Fibroblast of skin of scalp (primary cell): ENCODE measurements at places on chromosomes 2 and 18.
A peak's percentile ranks its signal among the peaks of the same experiment; 100 is the strongest.

DNA sequence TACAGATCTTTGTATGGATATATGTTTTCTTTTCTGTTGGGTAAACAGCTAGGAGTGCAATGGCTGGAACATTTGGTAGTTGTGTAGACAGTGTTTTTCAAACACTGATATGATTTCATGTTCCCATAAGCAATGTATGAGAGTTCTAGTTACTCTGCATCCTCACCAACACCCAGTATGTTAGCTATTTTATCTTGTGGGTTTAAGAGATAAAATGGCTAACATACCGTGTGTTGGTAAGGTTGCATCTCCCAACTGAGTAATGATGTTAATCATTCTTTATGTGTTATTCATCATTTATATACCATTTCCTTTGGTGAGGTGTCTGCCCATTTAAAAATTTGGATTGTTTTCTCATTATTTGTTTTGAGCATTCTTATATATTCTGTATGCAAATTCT, 65.7 kb downstream of the LYPD6B start:
- DNase-seq: peak; percentile 13

- no peak for DNase-seq
Observed at GRCh38 chr2:7379799-7380198, 462.6 kb downstream of the RNF144A start.

- no peak for DNase-seq
Observed at GRCh38 chr2:173240083-173240482, 114.6 kb upstream of the CDCA7 start.

DNA sequence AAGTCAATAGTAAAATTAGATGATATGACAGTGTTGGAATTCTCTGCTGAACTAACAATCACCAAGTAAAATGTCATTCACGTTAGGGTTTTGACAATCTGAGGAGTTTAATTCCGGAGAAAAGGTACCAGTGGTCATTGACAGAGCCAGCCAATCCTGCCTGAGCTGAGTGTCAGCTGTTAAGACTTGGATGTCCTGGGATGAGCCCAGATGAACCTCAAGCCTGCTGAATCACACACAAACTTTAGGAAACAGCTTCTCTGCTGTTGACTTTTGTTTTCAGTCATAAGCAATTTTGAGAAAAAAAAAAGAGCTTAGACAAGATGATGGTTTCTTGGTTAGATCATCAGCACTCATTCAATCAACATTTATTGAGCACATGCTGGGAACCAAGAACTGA, 600.0 kb upstream of the SLC39A10 start:
- DNase-seq: no peak

DNA sequence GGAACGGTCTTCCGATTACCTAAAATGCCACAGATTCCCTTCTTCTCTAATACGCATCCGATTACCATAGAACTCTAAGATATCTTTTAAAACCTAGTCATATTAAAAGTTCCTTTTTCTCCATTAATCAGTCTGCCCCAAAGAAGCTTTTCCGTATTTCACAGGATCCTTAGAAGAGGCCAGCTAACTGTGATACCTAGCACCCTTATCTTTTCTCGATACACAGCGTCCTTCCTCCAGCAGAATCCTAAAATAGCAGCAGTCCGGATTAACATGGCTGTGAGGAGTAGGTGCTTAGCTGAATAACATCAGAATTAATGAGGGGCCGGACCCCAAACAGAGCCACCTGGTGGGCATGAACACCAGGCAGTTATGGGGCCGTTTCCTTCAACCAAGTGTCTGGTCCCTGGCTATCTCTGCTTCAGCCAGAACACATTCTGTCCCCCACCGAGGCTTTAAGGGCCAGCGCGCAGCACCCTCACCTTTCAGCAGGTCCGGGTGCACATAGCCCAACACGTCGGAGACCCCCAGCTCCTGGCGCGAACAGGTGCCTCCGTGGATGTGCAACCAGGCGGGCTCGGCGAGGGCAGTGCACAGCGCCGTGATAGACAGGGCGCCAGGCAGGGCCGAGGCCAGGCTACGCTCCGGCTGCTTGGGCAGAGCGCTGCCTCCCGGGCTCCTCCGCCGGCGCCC, 995 bp downstream of the TMEM127 start:
- DNase-seq: peak; percentile 29

- DNase-seq: no peak
Observed at GRCh38 chr18:60826346-60826745, 453.8 kb upstream of the MC4R start.

- DNase-seq: peak; percentile 51
Observed at GRCh38 chr2:238820916-238821315, 27.0 kb upstream of the TWIST2 start.

GRCh38 chr18:61606068-61606660, 272.9 kb downstream of the CDH20 start:
- peak; percentile 74 for DNase-seq

GRCh38 chr2:3214806-3215404, 162.7 kb downstream of the EIPR1 start:
- no peak for DNase-seq

GRCh38 chr18:27627927-27628326, 442.8 kb upstream of the CHST9 start:
- no peak for DNase-seq

DNA sequence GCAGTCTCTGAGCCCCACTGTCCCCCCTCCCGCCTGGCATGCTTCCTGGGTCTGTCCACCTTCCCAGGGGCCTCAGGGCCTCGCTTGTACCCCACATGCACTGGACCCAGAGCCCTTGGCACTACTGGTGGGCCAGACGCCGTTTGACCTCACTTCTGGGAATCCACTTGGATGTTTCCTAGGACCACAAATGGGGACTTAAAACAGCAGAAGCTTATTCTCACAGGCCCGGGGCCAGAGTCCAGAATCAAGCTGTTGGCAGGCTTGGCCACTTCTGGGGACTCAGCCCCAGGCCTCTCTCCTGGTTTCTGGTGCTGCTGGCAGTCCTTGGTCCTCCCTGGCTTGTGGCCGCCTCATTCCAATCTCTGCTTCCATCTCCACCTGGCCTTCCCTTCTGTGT, 19.6 kb downstream of the ANO7 start:
- DNase-seq: no peak
